Progenitor cell of endocrine pancreas (in vitro differentiated cells): ENCODE measurements at places on chromosomes 12 and 14.
A peak's percentile ranks its signal among the peaks of the same experiment; 100 is the strongest.

GRCh38 chr12:6766651-6767349 lies 637 bp downstream of the PTMS start:
- DNase-seq: peak; percentile 91

GRCh38 chr12:123937707-123938591 lies 34.7 kb downstream of the CCDC92 start:
- DNase-seq: no peak

DNA sequence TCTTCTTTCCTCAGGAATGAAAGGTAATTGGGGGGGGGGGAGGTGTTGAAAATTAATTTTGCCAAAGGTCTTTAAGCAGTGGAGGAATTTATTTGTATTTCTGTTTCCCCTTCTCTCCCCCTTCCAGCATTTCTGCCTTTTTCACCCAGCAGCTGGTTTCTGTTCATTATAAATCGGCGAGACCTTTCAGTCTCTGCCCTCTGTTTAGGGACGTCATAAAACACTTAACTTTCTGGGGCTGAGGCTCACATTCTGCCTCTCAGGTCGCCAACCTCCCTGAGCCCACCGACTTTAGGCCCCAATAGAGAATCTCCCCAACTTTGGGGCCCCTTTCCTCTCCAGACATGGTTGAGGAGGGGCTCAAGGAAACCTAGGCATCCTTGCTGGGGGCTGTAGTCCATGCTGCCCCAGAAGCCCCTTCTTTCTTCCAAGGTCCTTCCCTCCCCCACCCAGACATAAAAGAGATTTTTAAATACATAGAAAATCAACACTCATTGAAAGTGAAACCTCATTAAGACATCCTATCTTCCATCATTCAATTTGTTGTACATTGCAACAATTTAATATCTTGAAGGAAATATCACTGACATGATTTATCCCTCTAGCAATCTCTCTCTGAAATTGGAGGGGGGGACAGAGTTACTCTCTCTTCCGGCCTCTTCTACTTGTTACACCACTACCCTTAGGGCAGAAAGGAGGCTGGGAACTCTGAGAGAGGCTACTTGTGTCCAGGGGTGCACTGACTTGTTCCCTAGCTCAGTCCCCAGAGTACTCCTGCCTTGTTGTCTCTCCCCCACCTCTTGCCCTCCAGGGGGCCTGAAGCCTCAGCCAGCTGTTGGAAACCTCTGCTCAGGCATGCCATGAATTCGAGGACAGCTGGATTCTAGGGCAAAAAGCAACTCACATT lies 2.5 kb upstream of the HOXC6 start:
- no peak for DNase-seq

GRCh38 chr14:66315548-66315947 lies 170.6 kb upstream of the CCDC196 start:
- DNase-seq: no peak

GRCh38 chr14:31945701-31946100 lies 131.4 kb upstream of the ARHGAP5 start:
- DNase-seq: no peak

GRCh38 chr14:101290611-101291010 lies 270.7 kb upstream of the DIO3 start:
- no peak for DNase-seq

- no peak for DNase-seq
Observed at GRCh38 chr14:77593501-77593961, 22.9 kb downstream of the SPTLC2 start.

DNA sequence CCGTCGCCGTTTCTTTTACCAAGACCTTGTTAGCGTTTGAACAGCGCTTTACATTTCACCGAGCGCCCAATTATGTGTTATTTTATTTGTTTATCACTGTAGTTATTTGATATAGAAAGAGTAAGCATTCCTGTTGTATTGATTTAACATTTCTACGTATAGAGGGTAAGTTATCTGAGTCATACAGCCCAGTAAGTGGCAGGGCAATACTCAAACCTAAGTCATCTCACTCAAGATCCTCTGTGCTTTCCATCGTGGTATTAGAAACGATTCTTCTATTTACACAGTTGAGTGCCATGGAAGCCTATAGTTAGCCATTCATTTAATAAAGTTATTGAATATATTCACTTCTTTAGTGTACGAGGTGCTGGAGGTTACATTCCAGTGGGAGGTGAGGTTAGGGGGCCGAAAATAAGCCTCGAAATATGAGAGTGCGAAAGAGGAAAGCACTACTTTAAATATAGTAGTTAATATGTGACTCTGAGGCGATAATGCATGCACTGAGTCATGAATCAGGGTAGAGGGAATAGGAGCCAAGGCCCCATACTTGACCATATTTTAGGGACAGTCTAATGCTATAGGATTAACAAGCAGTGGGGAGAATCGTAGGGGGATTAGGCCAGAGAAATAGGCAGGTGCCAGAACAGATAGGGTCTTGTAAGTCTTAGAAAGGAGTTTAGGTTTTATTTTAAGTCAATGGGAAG lies 629 bp downstream of the RAD51AP1 start:
- DNase-seq: no peak

GRCh38 chr14:71703477-71703876 lies 228.8 kb upstream of the RGS6 start:
- DNase-seq: no peak

GRCh38 chr14:104973135-104973384 lies 5.1 kb downstream of the AHNAK2 start:
- no peak for DNase-seq

- DNase-seq: no peak
Observed at GRCh38 chr12:40192704-40193255, 32.0 kb upstream of the LRRK2 start.

DNA sequence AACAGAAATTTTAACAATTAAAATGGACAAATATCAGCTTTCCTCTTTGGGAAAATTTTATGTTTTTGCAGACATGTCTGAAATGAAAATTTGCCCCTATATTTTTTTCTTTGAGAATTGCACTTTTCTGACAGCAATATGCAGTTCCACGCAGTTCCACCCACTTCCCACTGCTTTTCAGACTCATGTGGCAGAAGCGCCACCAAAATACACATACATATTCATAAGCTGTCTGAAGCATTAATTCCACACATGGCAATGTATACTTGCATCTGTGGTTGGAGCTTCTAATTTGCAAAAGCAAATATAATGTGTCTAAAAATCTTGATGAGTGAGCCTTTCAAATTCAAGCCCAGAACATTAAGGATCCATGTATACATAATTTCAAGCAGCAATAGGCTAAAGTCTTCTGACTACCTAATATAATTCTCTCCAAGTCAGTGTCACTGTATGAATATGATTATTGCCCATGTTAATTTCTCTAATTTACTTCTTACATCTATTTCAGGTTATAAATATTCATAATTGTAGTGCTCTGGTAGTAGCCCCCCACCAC lies 129.5 kb downstream of the PRKD1 start:
- DNase-seq: no peak

DNA sequence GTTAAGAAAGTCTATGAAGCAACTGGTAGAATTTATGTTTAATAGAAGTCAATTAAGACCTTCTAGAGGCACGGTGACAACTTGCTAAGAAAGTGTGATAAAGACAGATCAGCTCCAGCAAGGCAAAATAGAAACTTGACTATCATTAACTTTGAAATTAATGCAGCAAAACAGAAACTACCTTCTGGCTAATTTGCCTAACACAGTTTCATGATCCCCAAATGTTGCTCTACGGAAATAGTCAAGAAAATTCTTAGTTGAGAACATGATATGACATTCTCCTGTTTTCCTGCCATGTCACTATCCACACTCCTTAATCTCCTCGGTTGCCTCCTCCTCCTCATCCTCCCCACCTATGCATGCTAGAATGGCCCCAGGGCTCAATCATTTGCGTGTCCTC lies 4.2 kb downstream of the DENND5B start:
- DNase-seq: no peak

DNA sequence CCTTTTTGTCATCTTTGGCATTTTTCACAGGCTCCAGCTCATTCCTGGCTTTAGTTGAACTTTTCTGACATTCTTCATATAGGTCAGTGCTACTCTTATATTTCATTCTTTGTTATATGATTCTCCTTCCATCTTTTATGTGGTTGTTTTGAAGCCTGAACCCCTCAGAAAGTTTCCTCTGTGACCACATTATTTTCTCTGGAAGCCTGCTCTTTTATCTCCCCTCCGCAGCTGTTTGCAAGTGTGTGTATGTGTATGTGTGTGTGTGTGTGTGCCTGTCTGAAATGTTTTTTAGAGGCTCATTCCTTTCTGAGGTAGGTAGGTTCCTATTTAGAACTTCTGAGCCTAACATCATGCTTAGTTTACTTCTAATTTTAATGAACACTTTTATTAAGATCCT lies 47.6 kb downstream of the ANO4 start:
- no peak for DNase-seq

GRCh38 chr12:121297435-121297991 lies 1.0 kb upstream of the CAMKK2 start:
- no peak for DNase-seq

GRCh38 chr14:59346329-59346728 lies 118.9 kb downstream of the GPR135 start:
- DNase-seq: no peak

DNA sequence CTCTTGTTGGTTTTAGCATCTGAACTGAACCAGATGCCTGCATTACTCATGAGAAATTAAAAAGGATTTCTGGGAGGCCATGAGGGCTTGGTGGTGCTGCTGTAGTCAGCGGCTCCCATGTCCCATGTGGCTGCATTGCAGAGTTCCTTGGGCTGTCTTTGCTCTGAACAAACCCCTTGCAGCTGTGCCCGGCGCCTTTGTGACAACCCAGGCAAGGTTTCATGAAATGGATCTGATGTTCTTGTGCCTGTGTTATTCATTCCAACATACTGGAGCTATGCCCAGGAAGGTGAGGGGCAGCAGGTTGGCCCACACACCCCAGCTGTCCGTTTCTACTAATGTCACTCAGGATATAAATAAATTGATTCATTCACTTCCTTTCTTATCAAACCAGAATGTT lies 40.8 kb downstream of the TGFB3 start:
- no peak for DNase-seq

GRCh38 chr12:38690646-38691045 lies 214.7 kb downstream of the CPNE8 start:
- no peak for DNase-seq

- DNase-seq: no peak
Observed at GRCh38 chr14:57981817-57982560, 116.1 kb upstream of the SLC35F4 start.

GRCh38 chr12:6206327-6206726 lies 6.1 kb downstream of the CD9 start:
- DNase-seq: no peak

GRCh38 chr14:56720703-56721460 lies 89.4 kb downstream of the OTX2 start:
- no peak for DNase-seq

DNA sequence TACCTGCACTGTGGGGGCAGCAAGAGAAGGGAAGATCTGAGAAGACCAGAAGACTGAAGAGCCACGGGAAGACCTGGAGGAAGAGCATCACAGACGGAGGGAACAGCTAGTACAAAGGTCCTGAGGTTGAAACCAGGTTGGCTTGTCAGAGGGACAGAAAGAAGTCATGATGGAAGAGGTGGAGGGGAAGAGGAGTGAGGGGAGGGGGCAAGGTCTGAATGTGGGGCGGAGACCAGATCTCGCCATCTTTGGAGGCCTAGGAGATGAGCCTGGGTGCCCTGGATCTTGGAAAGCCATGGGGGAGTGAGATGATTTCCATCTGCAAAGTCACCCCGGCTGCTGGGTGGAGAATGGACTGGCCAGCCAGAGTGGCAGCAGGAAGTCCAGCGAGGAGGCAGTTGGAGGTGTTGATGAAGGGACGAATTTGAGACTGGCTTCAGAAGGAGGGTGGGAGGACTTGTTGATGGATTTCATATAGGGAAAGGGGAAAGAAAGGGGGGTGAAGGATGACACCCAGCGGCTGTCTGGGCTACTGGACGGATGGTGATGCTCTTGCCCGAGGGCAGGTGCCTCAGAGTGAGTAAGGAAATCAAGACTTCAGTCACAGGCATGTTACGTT lies 14.6 kb upstream of the UBC start:
- DNase-seq: no peak

DNA sequence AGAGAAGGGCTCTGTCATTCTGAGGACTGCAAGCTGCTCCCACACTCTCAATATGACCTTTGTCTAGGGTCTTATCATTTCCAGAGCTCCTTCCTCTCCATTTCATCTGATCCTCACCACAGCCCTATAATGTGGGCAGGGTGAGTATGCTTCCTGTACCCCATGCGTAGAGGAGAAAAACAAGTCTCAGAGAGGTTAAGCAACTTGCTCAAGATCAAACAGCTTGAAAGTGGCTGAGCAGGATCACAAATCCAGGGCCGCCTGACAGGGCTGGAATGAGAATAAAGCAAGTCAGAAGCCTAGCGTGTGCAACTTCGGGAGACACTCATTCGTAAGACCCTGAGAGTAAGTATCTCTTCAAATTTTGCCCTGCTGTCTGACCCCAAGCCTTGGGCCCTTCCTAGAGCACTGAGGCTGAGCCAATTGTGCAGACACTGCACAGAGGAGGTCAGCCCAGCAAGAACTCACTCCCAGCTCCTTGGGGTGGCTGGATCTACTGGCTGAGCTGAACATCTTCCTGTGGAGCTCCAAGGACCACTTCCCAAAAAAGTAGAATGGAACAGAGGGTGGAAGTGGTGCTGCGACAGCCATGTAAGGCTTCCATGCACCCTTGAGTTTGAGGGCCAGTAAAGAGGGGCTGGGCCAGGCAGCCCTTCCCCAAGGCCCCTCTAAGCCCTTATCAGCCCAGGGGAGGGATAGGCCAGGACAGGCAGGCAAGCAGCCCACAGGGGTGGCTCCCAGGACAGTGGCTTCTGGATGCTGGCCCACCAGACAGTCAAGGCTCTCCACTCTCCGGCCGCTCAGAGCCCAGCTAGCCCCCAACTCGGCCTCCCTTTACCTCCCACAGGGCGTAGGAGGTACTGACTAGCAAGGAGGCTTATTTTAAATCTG lies 10.5 kb downstream of the ZFP36L1 start:
- DNase-seq: no peak
